ENCODE measurements at places on chromosomes 5 and 9.

DNA sequence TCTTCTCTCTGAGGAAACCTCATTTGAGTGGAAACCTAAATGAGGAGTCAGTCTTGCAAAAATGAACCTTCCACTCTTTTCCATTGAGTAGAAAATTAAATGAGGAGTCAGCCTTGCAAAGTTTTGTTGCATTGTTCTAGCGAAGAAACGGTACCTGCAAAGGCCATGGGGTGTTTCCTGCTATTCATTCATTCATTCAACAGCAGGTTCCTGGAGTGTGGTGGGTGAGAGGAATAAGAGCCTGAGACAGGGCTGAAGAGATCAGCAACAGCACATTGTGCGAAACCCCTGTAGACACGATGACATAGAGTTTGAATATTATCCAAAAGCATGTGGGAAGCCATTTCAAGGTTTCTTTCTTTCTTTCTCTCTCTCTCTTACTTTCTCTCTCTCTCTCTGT, 14.6 kb upstream of the SETX start:
- no peak for DNase-seq

DNA sequence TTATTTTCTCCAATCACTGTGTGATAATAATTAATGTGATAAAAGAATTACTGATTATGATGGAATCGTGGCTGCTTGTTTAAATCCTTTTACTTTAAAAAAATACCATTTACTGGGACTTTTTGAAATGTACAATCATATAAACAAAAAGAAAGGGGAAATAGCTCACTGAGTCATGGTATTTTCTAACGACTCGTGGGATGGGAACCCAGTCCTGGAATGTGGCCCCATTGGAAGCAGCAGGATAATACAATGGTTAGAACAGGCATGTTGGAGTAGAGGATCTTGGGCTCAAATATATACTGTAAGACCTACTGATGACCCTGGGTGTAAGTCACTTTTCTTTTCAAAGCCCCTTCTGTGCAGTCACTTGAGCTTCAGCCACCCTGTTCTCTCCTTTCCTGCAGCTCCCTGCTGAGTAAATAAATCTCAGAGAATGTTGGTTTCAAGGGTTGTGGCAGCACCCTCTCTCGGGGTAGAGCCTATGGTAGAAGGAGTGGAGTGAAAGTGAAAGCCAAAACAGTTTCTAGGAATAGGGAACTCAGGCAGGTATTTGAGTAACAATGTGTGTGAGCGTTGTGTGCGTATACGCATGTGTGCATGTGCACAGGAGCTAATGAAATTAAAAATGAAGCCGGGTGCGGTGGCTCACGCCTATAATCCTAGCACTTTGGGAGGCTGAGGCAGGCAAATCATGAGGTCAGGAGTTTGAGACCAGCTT, 40.8 kb upstream of the LARP1 start:
- DNase-seq = peak; percentile 43

GRCh38 chr5:119808474-119808873, 179.1 kb downstream of the FAM170A start:
- DNase-seq = no peak

DNA sequence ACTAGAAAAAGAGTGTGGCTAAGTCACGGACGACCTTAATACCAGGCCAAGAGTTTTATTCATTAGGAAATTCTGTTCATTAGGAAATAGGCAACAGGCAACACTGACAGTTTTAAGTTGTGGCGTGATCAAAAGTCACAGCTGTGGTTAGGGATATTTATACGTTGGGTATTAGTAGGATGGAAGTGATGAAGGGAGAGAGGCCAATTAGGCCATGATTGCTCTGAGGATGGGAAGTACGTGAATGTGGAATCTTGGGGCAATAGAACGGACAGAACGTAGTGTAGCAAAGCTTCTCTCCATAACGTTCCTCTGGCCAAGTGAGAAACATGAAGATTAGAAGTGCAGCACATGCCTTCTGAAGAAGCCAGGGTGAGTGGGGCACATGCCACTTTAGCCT, 290.1 kb upstream of the ZNF608 start:
- DNase-seq = no peak

- no peak for DNase-seq
These were observed 5.5 kb upstream of the FGD3 start for GRCh38 chr9:92941861-92942260.

DNA sequence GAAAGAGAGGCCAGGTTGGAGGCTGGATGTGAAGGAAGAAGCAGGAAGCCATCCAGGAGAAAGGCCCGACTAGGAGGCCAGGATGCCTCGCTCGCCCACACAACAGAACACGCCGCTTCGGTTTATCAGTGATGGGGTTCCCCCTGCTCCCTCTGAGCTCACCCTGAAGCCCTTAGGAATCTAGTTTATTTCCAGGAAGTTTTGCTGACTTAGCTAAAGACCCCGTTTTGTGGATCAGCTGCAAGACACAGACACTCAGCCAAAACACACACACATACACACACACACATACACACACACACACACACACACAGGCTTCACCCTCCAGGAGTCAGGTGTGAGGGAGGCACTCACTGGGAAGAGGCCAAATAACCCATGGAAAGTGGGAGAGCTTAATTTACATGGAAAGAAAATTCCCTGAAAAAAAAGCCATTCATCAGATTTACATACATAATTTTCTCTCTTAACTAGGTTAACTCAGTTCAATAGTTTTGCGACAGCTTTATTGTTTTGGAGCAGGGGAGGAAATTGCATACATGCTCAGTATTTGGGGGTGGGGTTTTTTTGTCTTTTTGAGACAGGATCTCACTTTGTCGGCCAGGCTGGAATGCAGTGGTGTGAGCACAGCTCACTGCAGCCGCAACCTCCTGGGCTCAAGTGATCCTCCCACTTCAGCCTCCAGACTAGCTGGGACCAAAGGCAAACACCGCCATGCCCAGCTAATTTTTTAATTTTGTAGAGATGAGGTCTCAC, 92.7 kb upstream of the HAND1 start:
- no peak for DNase-seq

DNA sequence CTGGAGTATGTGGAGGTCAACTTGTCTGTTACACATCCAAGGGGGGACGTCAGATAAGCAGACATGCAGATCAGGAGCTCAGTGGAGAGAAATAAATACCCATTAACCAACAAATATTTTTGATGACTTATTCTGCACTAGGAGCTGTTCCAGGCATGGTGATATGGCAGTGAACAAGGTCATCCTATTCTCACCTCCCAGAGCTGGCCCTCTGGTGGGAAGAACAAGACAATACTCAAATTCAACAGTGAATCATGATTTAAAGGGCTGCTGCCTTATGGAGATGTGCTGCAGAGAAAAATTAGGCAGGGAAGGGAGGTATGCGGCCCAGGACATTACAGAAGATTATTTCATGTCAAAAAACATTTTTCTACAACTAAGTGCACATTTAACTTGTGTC, 36.5 kb downstream of the SYK start:
- DNase-seq = no peak
